Right ventricle myocardium inferior (tissue), 1 donor: ENCODE measurements at places on chromosomes 2 and 18. TPM values are rescaled to one million over a fixed set of nuclear protein-coding genes. Genes with fewer than 3 reads are reported as not detected.

OR6B2 gene
- total RNA-seq, result not detected

LRRC30 gene
- not detected for total RNA-seq

LGALSL gene
- 6.6 TPM for total RNA-seq

REG3A gene
- not detected for total RNA-seq

- DNase-seq, result no peak
These were observed 21.7 kb upstream of the ATL2 start for GRCh38 chr2:38398739-38399138.
